A549 treated with Mapracorat at 1 μM for 4 hours (cell line): ENCODE measurements at places on chromosomes 1 and 21. TPM values are rescaled to one million over a fixed set of nuclear protein-coding genes. Genes with fewer than 3 reads are reported as not detected.

Gene S100A16
- 481 to 560 TPM (median 517 TPM) in 5 replicates for total RNA-seq

Gene OR2L8
- not detected in 5 replicates for total RNA-seq

Gene NR5A2
- total RNA-seq, result 2.7 to 5.3 TPM (median 3.8 TPM) in 5 replicates

Gene SPRR2E
- total RNA-seq, result not detected in 5 replicates

Gene SEMA6C
- 1.5 to 2.6 TPM (median 1.7 TPM) in 5 replicates for total RNA-seq

Gene C1QTNF12
- total RNA-seq, result 0.80 to 2.0 TPM (median 1.6 TPM) in 5 replicates

Gene NOS1AP
- total RNA-seq, result 0.18 to 0.57 TPM (median 0.27 TPM) in 5 replicates

Gene CA6
- not detected in 5 replicates for total RNA-seq

Gene SDE2
- total RNA-seq, result 7.3 to 8.7 TPM (median 8.0 TPM) in 5 replicates
